ENCODE measurements at places on chromosomes 4 and X. TPM values are rescaled to one million over a fixed set of nuclear protein-coding genes. Genes with fewer than 3 reads are reported as not detected.

The FGF13 gene
- total RNA-seq: not detected

The FMR1NB gene
- not detected for total RNA-seq

The F8A1 gene
- 64.1 TPM for total RNA-seq

The TRIM75 gene
- not detected for total RNA-seq

The TIMP1 gene
- 10.4 TPM for total RNA-seq

The GAGE12H gene
- not detected for total RNA-seq

The ANK2 gene
- total RNA-seq: 0.27 TPM

The TLR10 gene
- 0.13 TPM for total RNA-seq

The HAND2 gene
- total RNA-seq: not detected

The ATP2B3 gene
- total RNA-seq: not detected

The TTC29 gene
- total RNA-seq: not detected

The NLGN4X gene
- total RNA-seq: not detected

The TACR3 gene
- total RNA-seq: not detected

The FAM114A1 gene
- total RNA-seq: 0.34 TPM

The GAGE1 gene
- not detected for total RNA-seq

The ASB5 gene
- total RNA-seq: not detected

The UGT8 gene
- 0.37 TPM for total RNA-seq

The ASB12 gene
- total RNA-seq: not detected

The WDR13 gene
- 36.9 TPM for total RNA-seq

The FAM47C gene
- total RNA-seq: not detected

The CDS1 gene
- 0.15 TPM for total RNA-seq

The RTL3 gene
- not detected for total RNA-seq

The TCEAL6 gene
- total RNA-seq: not detected

The EGFL6 gene
- total RNA-seq: 0.30 TPM

The SMIM10L2A gene
- 0.66 TPM for total RNA-seq

The DNAJB14 gene
- total RNA-seq: 38.8 TPM

The SPINK2 gene
- total RNA-seq: 0.35 TPM

The RRAGB gene
- 5.2 TPM for total RNA-seq

The VCX3A gene
- total RNA-seq: not detected
